Stimulated activated CD8-positive, alpha-beta memory T cell treated with anti-CD3 and anti-CD28 coated beads, Interleukin-4, amount 100 ng/mL, for 4 hours (primary cell): ENCODE measurements at places on chromosomes 5 and 9.

DNA sequence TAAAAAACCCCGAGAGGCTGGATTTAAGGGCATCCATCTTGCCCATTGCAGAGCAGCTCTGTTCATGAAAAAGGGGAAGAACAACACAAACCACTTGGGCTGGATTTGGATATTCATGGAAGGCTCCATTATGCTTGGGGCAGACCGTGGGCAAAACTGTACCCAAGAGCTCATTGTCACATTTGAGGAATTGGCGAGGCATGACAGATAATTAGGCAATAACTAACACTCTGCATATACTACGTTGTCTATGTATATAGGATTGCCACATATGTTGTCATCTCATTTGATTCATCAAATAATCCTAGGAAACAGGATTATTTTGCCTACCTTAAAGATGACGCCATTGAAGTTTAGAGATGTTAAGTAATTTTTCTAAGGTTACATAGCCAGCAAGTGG lies 255.4 kb downstream of the SMARCA2 start:
- DNase-seq, result no peak

GRCh38 chr9:97559111-97559514 lies 57.6 kb downstream of the TMOD1 start:
- DNase-seq, result no peak

DNA sequence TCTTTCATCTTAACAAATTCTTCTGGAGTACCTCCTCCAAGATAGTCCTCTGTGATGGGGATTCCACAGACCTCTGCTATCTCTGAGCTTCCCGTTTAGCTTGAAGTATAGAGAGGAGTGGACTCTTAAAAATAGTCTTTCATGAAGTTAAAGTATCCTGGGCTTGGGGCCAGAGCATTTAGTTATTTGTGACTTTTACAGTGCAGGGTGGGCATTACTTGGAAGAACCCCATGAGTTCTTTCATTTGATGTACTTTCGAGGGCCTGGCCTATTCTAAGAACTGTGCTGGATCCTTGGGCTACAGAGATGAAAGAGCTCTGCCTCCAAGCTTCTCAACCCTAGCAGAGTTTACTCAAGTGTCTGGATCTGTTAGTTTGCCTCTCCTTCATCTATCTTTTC lies 131.5 kb downstream of the ZSWIM6 start:
- DNase-seq, result no peak

DNA sequence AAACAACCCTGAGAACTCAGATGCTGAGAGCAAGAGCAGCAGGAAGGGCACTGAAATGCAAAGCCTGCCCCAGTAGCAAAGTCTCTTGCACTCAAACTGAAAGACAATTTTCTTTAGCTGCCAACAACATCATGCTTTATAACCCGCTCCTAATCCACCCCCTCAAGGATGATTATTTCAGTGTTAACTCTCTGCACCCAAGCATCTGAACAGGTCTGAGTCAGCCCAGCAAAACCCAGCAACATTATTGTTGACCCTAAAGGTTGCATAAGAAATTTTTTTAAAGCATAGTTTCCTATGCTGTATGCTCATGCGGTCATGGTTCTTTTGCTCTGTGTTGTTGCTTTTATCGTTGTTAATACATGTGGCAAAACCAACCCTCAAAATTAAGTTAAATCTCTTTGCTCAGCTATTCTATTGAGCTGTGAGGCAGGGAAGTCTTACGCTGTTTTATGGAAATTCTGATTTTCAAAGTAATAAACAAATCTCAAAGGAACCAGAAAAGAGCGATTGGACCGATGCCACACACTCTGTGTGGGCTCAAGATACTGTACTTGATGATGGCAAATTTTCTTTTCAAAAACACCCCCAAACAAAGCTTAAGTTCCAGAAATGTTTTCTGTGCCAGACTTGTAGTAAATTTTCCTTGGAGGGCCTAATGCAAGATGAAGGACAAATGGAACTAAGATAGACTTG lies 440.6 kb upstream of the MPDZ start:
- DNase-seq, result no peak

- no peak for DNase-seq
Measured at GRCh38 chr5:169067751-169068173, 233.2 kb downstream of the SLIT3 start.

- DNase-seq, result no peak
Measured at GRCh38 chr9:38435521-38435920, 11.3 kb upstream of the IGFBPL1 start.

GRCh38 chr5:176830422-176830994 lies 20.1 kb downstream of the UNC5A start:
- no peak for DNase-seq

DNA sequence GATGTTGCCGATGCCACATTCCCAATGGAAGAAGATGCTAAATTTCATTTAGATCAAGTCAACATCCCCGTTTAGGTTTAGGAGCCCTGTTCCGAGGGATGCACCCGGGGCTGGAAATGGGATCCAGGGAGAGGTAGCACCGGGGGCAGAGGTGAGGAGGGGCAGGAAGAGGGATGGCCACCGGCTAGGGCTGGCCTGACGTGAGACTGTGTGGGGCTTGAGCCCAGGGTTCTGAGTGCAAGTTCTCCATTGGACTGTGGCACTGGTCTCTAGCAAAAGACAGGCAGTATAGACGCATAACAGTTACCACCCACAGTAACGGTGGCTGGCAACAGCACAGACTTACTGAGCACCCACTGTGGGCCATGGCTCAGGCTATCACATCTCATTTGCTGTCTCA lies 209.0 kb upstream of the MVB12B start:
- DNase-seq, result no peak

DNA sequence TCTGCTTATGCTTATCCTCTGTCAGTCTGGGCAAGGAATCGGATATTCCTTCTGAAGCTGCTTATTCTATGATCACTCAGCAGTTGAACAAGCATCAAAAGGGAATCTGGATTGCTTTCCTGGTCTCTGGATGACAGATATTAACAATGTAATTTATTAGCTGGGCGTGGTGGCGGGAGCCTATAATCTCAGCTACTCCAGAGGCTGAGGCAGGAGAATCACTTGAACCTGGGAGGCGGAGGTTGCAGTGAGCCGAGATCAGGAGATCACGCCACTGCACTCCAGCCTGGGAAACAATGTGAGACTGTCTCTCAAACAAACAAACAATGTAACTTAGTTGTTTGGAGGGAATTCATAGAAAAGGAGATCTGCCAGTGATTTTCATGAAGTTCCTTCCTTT lies 45.4 kb downstream of the DMRT1 start:
- no peak for DNase-seq

DNA sequence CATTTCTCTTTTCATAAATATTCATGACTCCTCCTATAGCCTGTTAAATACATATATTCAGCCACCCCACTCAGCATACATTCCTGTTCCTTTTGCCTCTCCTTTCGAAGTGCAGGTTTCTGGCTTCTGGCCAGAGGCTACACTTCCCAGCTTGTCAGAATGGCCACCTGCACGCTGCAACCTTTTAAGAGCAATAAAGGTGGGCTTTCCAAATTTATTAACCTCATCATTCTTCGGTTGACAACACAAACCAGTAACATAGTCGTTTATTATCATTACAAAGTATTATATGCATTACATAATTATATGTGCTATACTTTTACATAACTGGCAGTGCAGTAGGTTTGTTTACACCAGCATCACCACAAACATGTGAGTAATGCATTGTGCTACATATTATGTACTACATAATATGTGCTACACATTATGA lies 16.5 kb upstream of the TMEM171 start:
- no peak for DNase-seq
